ENCODE measurements at places on chromosomes 2 and 18.

GRCh38 chr18:58769321-58769720, 95.4 kb upstream of the ZNF532 start:
- no peak for DNase-seq

GRCh38 chr18:59712311-59712710, 15.1 kb upstream of the CCBE1 start:
- DNase-seq = no peak

DNA sequence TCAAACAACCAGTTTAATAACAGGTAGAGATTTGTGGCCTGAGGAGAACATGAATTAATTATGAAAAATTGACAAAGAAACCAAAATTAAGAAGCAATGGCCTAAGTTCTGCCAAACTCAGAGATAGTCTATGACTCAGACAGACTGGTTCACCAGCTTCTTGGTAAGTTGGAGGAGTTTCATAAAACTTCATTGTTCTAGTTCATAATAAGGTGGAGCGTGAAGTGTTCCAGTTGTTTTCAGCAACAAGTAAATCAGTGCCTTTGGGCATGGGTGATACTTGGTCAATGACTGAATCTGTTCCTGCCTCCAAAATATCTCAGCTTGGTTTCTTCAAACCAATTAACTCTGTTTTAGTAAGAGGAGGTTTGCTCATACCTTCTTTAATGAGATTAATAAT, 40.0 kb downstream of the SLC40A1 start:
- DNase-seq = no peak

DNA sequence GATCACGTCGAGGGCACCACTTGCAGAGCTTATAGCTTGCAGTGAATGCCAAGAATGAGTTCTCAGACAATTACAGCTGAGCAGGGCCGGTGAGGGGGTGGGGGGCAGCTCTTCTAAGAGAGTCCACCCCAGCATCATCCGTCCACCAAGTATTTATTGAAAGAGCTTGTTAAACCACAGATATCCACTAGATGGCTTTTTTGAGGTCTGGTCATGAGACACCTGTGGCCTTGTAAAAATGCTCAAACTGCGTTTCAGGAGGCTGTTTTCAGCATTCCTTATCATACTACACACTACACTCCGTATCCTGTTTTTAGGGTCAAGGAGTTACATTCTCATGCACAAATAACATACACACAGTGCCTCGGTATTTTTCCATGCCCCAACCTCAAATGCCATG, 51.5 kb downstream of the DNAJC10 start:
- DNase-seq = no peak

- DNase-seq = no peak
Measured at GRCh38 chr2:30272761-30273573, 41.6 kb downstream of the LBH start.
